ENCODE measurements at places on chromosomes 12 and 14. TPM values are rescaled to one million over a fixed set of nuclear protein-coding genes. Genes with fewer than 3 reads are reported as not detected.

GRCh38 chr12:42828836-42829235 lies 239.3 kb upstream of the PRICKLE1 start:
- no peak for DNase-seq

GRCh38 chr12:19707948-19708409 lies 268.7 kb downstream of the AEBP2 start:
- no peak for DNase-seq

GRCh38 chr12:47110718-47111391 lies 31.1 kb upstream of the AMIGO2 start:
- DNase-seq, result no peak

DNA sequence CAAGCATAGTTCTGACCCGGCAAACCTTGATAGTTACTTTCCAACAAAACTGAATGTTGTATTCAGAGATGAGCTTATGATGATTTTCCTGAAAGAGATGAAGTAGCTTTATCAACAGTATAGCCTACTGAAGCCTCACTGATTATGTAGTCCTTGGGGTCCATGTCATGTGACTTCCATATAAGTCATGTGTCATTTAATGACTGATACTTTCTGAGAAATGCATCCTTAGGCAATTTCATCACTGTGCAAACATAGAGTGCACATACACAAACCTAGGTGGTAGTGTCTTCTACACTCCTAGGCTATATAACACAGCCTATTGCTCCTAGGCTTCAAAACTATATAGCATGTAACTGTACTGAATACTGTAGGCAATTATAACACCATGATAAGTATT lies 28.5 kb upstream of the TUBA1C start:
- no peak for DNase-seq

DNA sequence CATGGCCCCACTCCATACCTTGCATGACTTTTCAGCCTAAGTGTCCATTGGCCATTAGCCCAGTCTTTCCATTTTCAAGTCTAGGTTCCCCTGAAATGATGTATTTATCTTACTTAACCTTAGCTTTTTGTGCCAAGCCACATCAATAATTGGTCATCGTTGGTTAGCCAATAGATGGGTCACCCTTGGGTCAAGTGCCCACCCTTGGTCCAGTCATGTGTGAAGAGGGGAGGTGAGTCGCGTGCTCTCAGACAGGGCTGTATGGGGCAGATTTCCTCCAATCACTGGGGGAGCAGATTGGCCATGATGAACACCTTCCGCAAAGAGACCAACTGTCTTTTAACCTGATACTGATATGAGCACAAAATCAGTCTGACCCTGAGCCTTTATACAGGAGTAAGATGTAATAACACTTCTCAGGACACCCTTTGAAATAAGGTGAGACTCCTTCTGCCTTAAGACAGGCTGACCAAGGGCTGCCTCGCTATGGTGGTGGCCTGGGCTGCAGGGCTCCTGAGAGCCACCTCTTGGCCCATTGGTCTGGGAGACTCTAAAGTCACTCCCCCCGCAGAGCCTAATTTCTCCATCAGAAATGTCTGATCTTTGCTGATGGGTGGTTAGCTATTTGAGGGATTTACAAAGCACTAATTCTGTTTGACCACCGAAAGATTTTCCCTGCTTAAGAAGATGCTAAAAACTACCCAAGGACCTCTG lies 143.2 kb downstream of the ZFP36L1 start:
- no peak for DNase-seq

DNA sequence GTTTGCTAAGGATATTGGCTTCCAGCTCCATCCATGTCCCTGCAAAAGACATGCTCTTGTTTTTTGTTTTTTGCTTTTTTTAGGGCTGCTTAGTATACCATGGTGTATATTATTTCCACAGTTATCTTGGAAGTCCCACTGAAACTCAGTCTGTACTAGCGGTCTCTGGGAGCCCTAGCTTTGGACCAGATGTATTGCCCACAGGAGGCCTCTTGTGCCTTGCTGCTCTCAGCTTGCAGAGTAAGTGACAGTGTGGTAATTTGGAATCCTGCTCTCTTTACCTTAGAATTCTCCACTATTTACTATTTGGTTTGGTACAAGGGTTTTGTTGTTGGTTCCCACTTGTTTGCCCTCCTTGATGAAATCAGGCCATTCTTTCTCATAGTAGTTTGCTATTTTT lies 1022.9 kb downstream of the LRFN5 start:
- no peak for DNase-seq

GRCh38 chr14:81329640-81330381 lies 70.3 kb downstream of the STON2 start:
- DNase-seq, result no peak

GRCh38 chr12:12379831-12380730 lies 23.2 kb downstream of the BORCS5 start:
- no peak for DNase-seq

GRCh38 chr12:3905664-3906063 lies 32.5 kb upstream of the PARP11 start:
- no peak for DNase-seq

- no peak for DNase-seq
Measured at GRCh38 chr14:87013583-87013982, 979.4 kb downstream of the GALC start.

DNA sequence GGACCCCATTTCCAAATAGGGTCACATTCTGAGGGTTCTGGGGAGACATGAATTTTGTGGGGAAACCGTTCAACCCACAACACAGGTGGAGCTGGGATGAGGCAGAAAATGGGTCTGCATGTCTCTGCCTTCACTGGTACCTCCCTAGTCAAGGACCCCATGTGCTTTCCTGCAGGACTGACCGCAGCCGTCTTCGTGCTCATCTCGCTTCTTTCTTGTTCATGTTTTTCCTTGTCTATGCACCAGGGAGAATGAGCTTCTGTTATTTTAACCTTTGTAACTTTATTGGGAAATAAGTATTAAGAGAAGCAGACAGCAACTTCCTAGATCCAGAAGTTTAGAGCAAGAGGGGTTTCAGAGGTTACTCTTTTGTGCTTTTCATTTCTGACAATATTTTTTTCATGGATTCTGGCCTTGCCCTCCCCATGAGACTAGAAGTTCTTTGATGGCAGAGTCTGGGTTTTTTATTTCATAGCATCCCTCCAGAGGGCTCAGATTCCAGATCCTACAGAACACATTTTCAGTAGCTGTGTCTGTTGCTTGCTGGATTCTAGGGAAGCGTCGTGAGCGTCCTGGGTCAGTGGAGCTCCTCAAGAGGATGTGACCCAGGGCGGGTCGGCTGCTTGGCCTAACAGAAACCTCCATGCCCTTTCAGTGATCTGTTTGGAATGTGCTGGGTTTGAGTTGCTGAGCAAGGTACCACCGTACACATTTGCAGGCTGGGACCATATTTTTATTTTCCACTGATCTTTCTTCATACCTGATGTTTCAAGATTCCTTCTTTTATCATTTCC lies 104.2 kb downstream of the ADGRD1 start:
- DNase-seq, result no peak

DNA sequence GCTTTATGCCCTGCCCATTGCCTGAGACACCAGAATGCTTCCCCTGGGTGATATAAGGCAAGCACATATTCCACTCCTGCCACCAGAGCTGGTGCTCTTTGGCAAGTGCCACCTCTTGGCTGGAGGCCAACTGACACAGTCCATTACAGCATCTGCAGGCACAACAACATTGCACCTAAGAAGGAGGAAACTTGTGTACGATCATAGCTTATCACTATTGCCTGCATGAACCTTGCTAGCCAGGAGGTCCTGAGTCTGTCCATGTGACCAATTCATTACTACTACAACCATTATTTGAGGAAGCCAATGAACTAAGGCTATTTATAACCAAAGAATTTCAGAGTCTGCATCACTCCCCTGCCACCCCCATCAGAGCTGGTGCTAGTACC lies 119.8 kb upstream of the SCAF11 start:
- DNase-seq, result no peak

GRCh38 chr12:10889226-10889625 lies 5.2 kb upstream of the PRH1 start:
- no peak for DNase-seq

DNA sequence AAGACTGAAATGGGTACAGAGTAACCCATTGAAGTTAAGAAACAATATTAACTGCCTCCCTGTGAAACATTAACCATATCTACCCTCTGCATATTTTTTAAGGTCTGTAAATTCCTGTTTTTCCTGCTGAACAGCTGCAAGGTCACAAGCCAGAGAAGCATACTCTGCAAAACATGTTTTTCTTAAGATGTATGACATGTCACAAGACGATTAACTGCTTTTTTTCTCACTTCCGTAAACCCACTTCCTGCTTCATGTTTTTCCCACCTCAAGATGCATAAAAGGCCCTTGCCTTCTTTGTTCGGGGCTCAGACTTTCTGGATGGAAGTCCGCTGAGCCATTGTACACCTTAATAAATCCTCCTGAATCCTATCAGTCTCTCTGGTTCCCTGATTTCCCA lies 504.7 kb upstream of the MIS18BP1 start:
- no peak for DNase-seq

- DNase-seq, result peak; percentile 31
Measured at GRCh38 chr14:99684410-99684934, 374 bp downstream of the CYP46A1 start.

DNA sequence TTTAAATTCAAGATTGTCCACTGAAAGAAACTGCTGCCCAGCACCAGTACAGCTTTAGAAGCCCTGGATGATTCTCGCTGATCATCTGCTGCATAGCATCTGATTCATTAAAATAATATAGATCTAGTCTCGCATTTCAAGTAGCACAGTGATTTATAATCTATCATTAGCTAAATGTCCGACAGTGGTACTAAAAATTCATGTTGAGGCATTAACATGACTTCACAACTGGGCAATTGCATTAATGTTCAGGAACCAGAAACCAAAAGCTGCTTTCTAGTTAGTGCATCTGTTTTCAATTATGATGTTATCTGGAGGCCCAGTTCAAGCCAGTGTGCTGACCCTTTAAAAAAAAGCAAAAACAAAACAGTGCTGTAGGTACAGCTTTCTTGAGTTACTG lies 1987.2 kb upstream of the SEL1L start:
- no peak for DNase-seq

DNA sequence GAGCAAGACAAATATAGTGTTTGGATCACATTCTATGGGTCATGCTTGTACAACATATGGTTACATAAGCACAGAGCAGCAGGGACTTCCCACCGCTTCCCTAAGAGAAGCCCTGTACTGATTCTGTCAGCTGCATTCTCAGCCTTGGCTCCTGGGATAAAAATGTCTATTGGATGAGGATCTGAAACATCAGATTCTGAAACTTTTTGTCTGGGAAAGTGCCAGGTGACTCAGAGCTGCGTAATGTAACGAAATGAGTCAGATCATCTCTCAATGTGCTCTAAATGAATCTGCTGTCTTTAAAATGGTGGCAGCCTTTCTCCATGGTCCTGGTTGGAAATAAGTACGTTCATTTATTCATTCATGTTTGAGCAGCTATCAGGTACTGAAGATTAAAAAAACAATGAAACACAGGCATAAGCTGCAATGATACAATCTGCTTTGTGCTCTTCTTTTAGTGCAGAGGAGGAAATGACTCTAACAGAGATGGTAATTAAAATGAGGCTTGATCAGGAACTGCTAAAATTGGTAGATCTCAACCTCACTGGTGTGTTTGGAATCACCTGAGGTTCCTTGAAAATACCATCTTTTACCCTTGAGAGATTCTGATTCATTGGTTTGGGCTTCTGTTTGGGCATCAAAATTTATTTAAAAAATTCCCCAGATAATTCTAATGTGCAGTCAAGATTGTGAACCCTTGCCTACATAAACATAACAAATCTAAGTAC lies 99.1 kb upstream of the NAP1L1 start:
- peak; percentile 43 for DNase-seq

- no peak for DNase-seq
Measured at GRCh38 chr12:47155457-47156166, 75.9 kb upstream of the AMIGO2 start.

- DNase-seq, result no peak
Measured at GRCh38 chr12:65998536-65999530, 131.7 kb downstream of the LLPH start.

- DNase-seq, result no peak
Measured at GRCh38 chr12:121086781-121087295, 45.8 kb upstream of the P2RX7 start.

DNA sequence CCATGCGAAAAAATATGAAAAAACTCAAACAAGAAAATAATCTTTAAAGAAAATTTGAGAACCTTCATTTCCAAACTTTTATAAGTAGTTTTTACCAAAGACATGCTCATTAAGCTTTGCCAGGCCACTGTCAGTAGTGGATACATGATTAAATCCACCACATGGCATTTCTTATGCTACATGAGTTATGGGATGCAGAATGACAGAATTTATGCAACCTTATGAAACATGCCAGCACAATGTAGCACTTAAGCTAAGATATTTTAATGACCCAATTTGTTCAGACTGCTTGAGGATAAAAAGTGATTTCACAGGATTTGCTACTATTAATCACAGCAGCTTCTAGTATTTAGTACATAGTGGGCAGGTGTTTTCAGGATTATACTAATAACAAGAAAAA lies 123.3 kb downstream of the ATP23 start:
- DNase-seq, result no peak

- peak; percentile 45 for DNase-seq
Measured at GRCh38 chr14:103492156-103492925, 30.3 kb downstream of the CKB start.

DNA sequence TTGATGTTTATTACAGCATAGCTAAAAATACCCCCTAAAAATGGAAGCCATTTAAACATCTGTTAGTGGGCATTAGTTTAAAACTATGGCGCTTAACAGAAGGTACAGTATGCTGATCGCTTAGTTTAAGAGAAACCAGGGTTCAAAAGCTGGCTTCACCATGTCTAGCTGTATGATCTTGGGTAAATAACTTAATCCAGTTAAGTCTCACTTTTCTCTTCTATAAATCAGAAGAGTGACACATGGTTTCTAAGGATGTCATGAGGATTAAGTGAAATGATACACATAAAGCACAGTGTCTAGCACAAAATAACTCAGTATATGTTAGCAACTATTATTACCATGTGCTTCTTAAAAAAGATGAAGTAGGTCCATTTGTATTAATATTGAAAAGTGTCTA lies 38.7 kb downstream of the STK38L start:
- DNase-seq, result no peak

- no peak for DNase-seq
Measured at GRCh38 chr12:53425515-53426150, 2.0 kb downstream of the AMHR2 start.

GRCh38 chr12:49730568-49731101 lies 10.7 kb upstream of the TMBIM6 start:
- DNase-seq, result no peak

GRCh38 chr12:31929027-31929526 lies 30.1 kb upstream of the RESF1 start:
- DNase-seq, result no peak

The A2M gene
- polyA plus RNA-seq, result 298 TPM

The OR4K17 gene
- polyA plus RNA-seq, result 0.03 TPM

The TMEM117 gene
- polyA plus RNA-seq, result 8.9 TPM

The ZC2HC1C gene
- 1.0 TPM for polyA plus RNA-seq

The DIP2B gene
- 16.5 TPM for polyA plus RNA-seq

The HECTD1 gene
- not detected for polyA plus RNA-seq

The RNASE11 gene
- not detected for polyA plus RNA-seq

The MORN3 gene
- 0.84 TPM for polyA plus RNA-seq

The KRT6C gene
- polyA plus RNA-seq, result not detected

The A2ML1 gene
- 46.4 TPM for polyA plus RNA-seq

The NOP9 gene
- 21.6 TPM for polyA plus RNA-seq

The IPO4 gene
- 24.2 TPM for polyA plus RNA-seq

The TPPP2 gene
- 0.63 TPM for polyA plus RNA-seq
